ENCODE measurements at places on chromosomes 1 and 21. TPM values are rescaled to one million over a fixed set of nuclear protein-coding genes. Genes with fewer than 3 reads are reported as not detected.
A peak's percentile ranks its signal among the peaks of the same experiment; 100 is the strongest.

The SYT2 gene
- not detected for total RNA-seq

The ZNF695 gene
- total RNA-seq, result 2.6 TPM

The TAF1A gene
- total RNA-seq, result 14.9 TPM

The BEST4 gene
- under 0.01 TPM for total RNA-seq

The RNU1-2 gene
- total RNA-seq, result 3,997 TPM

The ILDR2 gene
- total RNA-seq, result under 0.01 TPM

GRCh38 chr1:86522240-86522639 lies 24.6 kb upstream of the CLCA4 start:
- no peaks in the 10 kb centered on the region for H3K27me3 ChIP-seq
- DNase-seq, result no peak

- H3K36me3 ChIP-seq, result no peaks in the 10 kb centered on the region
- peaks cover 2% of the 10 kb centered on the region for H3K4me1 ChIP-seq
- no peak for DNase-seq
- peaks cover 4% of the 10 kb centered on the region for H3K27me3 ChIP-seq
- no peak overlapping the region for H3K27ac ChIP-seq
- H3K4me3 ChIP-seq, result no peak overlapping the region
Observed at GRCh38 chr1:200073286-200073637, 45.8 kb downstream of the NR5A2 start.

GRCh38 chr1:20982316-20982715 lies 194.4 kb downstream of the EIF4G3 start:
- H3K27ac ChIP-seq, result no peak overlapping the region
- no peaks in the 10 kb centered on the region for H3K27me3 ChIP-seq
- DNase-seq, result no peak
- H3K36me3 ChIP-seq, result no peaks in the 10 kb centered on the region

DNA sequence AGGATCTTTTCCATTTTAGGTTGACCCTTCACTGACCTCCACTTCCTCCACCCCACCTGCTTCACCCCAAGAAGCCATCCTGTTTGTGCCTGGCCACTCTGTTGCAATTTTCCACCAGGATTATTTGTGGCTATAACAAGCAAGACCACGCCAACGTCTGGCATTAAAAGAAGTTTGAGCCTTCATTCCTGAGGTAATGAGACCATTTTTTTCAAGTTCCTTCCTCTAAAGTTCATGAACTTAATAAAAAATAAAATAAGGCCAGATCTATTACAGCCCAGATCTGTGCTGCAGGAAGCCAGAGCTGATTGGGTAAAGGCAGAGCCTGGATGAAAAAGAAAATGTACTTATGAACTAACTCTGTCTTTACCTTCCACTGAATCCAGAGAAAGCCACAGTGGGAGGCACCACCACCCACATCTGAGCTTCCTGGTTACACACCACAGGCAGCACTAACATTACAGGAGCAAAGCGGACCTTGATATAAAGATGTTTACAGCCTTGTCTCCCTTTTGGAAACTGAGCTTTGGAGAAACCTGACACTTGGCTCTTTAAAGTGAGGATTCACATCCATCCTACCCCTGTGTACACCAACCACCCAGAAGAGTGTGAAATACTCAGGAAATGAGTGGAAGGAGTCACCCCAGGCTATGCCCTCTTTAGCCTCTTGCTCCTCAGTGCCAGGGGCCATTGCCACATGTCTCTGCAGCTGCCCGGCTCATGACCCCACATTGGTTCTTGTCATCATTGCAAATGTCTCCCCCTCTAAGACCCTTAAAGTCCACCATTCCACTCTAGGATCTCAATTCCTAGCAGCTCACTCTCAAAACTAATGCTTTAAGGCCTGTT lies 293.6 kb downstream of the PLPP3 start:
- H3K4me1 ChIP-seq, result no peaks in the 10 kb centered on the region
- DNase-seq, result peak; percentile 52
- H3K36me3 ChIP-seq, result no peaks in the 10 kb centered on the region
- H3K27me3 ChIP-seq, result no peaks in the 10 kb centered on the region
- H3K4me3 ChIP-seq, result no peak overlapping the region

GRCh38 chr1:241630476-241630875 lies 9.7 kb downstream of the CHML start:
- H3K4me1 ChIP-seq, result no peaks in the 10 kb centered on the region
- H3K4me3 ChIP-seq, result no peak overlapping the region

- no peak overlapping the region for H3K27ac ChIP-seq
- no peak overlapping the region for H3K4me3 ChIP-seq
- no peaks in the 10 kb centered on the region for H3K27me3 ChIP-seq
- no peaks in the 10 kb centered on the region for H3K4me1 ChIP-seq
- DNase-seq, result no peak
- H3K36me3 ChIP-seq, result no peaks in the 10 kb centered on the region
Observed at GRCh38 chr1:229073251-229073650, 197.7 kb upstream of the RAB4A start.

GRCh38 chr1:78045926-78046778 lies at the start of gene GIPC2:
Gene GIPC2 (plus strand): TSS chr1:78045966. CDS start chr1:78046095, 129 bp downstream.
- no peaks in the 10 kb centered on the region for H3K4me1 ChIP-seq
- peak within 1 kb of the TSS; percentile 42 for H3K4me3 ChIP-seq
- DNase-seq, result peak; percentile 43
- H3K36me3 ChIP-seq, result no peaks in the 10 kb centered on the region
- H3K27me3 ChIP-seq, result no peaks in the 10 kb centered on the region

All from fibroblast of lung (primary cell).